ENCODE measurements at places on chromosomes 2 and 18. TPM values are rescaled to one million over a fixed set of nuclear protein-coding genes. Genes with fewer than 3 reads are reported as not detected.

GRCh38 chr2:119732601-119733164, 27.0 kb upstream of the PTPN4 start:
- no peak for ATAC-seq

- ATAC-seq = no peak
Measured at GRCh38 chr18:9726936-9727335, 18.8 kb downstream of the RAB31 start.

- no peak for ATAC-seq
Measured at GRCh38 chr2:207938886-207939285, 86.4 kb downstream of the PLEKHM3 start.

DNA sequence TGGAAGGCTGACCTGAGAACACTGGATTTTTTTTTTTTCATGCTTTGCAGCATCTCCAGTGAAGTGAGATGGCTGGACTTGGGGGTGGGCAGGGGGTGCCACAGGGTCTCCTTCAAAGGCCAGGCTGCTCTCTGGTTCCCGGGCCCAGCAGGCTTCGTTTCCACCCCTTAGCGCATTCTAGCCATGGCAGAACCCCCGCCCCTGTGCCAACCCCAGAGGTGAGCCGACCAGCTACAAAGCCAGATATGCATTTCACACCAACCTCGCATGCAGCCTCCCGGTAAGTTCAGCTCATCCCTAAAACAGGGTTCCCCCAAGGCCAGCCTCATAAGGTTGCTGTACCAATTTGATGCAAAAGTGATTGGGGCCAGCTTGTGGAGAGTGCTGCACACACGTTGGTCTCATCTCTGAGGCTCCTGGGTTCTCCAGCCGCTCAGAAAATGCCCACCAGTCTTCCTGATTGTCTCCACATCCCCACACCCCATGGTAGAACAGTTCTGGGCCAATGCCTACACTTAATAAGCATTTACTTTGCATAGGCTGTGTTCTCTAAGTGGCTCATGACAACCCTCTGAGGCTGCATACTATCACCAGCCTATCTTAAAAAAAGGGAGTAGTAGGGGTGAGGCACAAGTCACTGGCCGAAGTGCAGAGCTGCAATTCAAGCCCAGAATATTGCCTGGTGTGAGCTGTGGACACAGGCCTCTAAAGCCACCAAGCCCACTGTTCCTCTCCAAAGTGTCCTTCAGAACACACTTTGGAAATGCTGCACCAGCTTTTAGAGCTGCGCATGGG, 23.3 kb downstream of the SMAD7 start:
- ATAC-seq = no peak

DNA sequence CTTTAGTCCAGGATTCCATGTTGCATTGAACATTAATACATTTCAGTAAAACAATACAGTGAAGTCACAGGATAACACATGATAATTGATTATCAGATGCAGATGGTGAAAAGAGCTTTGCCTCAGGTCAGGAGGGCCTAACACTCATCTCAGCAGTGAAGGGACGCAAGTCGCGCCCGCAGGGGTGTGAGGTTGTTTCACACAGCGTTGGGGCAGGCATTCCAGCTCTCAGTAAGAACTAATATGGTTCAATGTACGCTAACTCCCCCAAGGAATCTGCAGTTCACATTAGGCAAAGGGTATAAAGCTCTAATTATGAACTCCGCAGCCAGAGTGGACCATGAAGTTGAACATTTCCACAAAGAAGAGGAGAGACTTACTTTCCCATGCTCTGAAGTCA, 53.1 kb upstream of the ATL2 start:
- no peak for ATAC-seq

DNA sequence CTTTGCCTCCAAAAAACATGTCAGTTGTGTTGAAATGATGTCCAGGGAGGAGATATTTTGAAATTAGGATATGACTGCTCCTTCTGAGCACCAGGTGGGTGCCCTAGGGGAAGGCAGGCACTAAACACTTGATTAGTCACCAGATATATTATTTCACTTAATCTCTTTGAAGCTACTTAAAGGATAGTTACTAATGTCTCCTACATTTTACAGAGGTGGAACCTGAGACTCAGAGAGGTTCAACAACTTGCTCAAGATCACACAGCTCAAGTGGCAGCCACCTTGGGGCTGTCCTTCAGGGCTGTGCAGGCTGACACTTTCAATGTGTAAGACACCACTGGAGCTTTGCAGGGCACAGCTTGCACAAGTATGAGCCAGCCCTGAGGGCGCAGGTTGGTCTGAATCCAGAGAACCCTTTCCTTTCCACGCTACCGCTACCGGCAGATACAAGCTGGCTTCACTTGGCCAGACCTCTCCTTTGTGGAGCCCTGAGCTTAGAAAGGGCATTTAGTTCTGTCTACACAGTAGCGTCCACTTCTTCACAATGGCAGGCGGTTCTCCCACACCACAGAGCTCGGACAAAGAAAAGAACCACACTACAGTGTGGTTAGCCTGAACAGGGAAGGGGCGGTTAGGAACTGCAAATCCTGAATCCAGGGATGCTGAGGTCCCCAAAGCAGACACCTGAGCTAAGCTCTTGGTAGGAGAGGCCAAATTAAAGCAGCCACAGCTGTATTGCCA, 16.4 kb downstream of the ALPK2 start:
- peak; percentile 90 for ATAC-seq

DNA sequence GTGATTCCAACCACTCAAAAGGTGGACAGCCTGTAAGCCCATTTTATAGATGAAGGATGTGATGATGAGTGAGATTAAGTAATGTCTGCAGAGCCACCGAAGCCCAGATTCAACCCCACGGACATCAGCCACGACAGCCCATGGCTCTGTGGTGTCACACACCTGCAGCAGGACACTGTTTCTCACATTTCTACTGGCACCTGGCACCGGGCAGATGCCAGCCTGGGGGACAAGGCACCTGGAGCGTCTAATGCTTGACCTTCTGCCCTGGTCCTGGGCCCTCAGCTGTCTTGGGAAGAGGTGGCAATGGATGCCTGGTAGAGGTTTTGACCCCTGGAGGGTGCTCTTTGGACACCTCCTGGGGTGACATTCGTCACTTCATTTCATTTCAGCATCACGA, 176.3 kb downstream of the ANAPC1 start:
- ATAC-seq = no peak

DNA sequence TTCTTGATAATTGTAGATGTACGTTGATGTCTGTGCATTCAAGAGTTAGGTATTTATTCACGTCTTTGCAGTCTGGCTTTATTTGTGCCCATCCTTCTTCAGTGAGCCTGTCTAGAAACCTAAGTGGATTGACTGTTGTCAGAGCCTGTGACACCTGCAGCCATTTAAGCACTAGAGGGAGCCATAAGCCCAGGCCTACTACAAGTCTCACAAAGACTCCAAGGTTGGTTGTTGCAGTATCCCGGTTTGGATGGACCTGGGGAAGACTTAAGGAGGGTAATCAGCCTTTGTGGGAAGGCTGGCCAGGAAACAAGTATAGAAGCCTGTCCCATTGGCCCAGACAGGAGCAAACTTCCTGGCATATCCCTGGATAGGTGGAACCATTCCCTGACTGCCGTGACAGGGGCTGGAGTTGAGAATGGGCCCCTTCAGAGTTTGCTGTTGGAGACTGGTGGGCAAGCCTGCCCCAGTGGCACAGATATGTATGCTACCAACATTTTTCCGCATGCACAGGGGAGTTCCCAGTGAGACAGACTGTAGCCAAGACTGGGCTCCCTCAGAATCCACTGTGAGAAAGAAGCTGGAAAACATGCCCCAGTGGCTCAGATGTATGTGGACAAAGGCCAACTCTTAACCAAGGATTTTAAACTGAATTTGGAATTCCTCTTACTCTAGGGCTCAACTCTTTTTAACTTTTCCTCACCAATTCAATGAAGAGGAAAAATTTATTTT, 9.3 kb upstream of the LRRC30 start:
- ATAC-seq = peak; percentile 74

GRCh38 chr18:79182047-79182713, 113.0 kb downstream of the ATP9B start:
- no peak for ATAC-seq

GRCh38 chr18:38750751-38751150, 1185.2 kb upstream of the CELF4 start:
- peak; percentile 68 for ATAC-seq

- ATAC-seq = no peak
Measured at GRCh38 chr2:127465258-127465657, 47.0 kb downstream of the PROC start.

DNA sequence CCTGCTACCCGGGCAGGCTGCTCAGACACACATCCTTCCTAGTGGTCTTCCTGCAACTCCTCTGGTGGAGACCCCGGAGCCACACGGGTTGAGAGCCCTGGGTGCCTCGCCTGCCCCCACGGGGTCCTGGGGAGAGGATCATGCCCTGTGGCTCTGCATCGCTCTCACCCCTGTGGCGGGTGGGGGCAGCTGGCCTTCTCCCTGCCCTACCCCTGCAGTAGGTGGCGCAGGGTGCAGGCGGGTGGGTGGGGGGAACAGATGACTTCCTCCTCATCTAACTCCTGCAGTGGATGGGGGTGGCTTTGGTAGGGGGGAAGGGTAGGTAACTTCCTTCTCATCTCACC, 38.5 kb downstream of the TSHZ1 start:
- ATAC-seq = peak; percentile 11

DNA sequence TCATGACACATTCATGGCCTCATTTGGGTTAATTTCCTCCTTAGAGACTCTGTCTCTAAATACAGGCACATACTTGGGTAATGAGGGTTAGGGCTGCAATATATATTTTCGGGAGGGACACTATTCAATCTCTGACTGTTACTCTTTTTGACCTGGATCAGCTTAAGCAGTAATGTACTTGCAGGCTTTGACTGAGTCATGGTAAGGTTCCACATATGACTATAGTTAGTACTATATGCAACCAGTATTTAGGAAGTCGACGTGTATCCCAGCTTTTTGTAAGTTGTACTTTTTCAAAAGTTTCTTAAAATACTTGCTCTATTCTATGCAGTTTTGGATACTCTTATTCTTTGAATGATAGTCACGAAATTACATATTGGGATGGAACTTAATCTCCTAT, 37.2 kb upstream of the CDH19 start:
- no peak for ATAC-seq

GRCh38 chr2:43419876-43420275, 176.0 kb downstream of the THADA start:
- no peak for ATAC-seq

DNA sequence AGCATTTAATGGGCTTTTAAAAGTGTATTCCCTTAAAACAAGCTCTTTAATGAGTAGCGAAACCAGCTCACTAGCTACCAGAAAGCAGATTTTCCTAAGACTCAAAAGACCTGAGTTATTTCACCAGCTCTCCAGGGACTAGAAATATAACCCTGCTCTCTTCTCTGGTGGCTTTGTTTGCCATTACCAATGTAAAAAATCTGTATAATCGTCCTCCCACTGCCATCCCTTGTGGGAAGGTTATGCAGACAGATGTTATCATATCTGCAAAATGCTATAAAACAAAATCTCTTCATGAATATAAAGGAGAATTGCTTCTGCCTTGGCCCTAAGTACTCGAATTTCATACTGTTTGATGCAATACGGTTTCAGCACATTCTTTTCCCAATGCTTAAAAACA, 335.2 kb downstream of the NUP35 start:
- no peak for ATAC-seq

- ATAC-seq = no peak
Measured at GRCh38 chr2:6069381-6069780, 377.2 kb downstream of the SOX11 start.

- peak; percentile 73 for ATAC-seq
Measured at GRCh38 chr18:74963820-74964446, 245.0 kb downstream of the PTGR3 start.

- no peak for ATAC-seq
Measured at GRCh38 chr2:133143645-133144044, 424.6 kb downstream of the NCKAP5 start.

DNA sequence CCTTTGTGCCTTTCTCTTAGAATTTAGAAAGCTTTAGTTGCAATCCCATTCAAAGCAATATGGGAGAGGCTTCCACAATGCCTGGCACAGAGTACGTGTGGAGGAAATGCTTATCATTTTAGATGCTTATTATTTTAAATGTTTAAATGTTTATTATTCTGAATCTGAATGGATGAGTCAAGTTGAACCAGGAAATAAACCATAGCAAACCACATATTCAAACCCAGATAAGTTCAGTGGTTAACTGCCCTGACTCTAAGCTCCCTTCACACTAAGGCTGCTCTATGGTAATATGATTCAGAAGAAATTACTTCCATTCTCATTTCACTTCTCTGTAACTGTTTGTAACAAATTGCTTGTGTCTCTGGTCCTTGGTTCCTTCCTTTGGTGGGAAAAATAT, 5.2 kb upstream of the PPP4R1 start:
- ATAC-seq = peak; percentile 38

- ATAC-seq = no peak
Measured at GRCh38 chr18:3593381-3593903, 143.5 kb downstream of the TGIF1 start.

DNA sequence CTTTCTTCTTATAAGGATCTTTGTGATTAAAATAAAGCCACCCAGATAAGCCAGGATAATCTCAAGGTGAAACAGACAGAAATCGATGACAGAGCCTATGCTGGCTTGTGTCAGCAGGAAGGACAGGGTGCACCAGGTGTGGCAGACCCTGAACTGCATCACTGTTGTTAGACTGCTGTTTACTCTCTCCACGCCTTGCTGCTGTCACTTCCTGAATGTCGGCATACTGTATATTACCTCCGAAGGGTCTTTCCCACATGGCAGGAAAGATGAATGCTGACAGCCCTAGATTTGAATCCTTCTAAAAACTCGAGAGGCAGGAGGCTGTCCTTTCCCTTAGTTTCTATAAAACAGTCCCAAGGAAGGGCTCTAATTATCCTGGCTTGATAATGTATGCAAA, 18.9 kb upstream of the TMEM163 start:
- ATAC-seq = peak; percentile 50

DNA sequence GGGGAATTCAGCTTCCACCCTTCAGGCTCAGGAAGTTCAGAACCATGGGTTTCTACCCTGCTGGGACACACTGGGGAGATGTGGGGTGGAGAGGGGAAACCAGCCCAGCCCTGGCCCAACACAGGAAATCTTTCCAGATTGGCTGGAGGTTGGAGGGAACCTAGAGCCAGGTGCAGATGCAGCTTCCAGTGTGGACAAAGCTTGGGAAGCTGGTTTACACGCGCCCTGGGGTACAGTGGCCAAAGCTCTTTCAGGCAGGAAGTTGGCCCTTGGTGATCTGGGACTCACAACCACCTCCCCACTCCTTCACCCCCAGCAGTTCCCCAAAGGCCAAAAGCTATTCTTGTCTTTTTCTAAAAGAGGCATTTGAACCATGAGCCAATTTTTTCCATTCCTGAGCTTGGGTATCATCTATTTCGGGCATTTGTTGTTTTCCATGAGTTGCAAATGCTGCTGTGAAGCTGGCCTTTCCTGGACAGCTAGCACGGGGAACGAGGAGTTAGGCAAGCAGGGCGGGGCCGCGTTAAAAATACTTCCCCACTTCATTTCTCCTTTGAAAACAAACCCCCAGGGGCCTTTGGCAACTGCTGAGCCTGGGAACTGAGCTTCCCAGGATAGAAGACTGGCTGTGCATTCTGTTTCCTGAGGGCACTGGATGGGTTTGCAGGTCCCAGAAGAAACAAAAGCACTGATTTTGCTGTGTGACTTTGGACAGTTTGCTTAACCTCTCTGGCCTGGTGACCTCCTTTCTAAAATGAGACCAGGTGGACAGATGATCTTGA, 3.1 kb upstream of the ARID5A start:
- no peak for ATAC-seq

ABCB11 gene
- not detected for total RNA-seq

TTC21B gene
- total RNA-seq = 4.8 TPM

IL1RN gene
- 871 TPM for total RNA-seq

XDH gene
- total RNA-seq = 39.7 TPM

KIAA2012 gene
- not detected for total RNA-seq

MAB21L4 gene
- 148 TPM for total RNA-seq

KCNG2 gene
- total RNA-seq = 0.20 TPM
